ENCODE measurements at places on chromosomes 11 and 22.

DNA sequence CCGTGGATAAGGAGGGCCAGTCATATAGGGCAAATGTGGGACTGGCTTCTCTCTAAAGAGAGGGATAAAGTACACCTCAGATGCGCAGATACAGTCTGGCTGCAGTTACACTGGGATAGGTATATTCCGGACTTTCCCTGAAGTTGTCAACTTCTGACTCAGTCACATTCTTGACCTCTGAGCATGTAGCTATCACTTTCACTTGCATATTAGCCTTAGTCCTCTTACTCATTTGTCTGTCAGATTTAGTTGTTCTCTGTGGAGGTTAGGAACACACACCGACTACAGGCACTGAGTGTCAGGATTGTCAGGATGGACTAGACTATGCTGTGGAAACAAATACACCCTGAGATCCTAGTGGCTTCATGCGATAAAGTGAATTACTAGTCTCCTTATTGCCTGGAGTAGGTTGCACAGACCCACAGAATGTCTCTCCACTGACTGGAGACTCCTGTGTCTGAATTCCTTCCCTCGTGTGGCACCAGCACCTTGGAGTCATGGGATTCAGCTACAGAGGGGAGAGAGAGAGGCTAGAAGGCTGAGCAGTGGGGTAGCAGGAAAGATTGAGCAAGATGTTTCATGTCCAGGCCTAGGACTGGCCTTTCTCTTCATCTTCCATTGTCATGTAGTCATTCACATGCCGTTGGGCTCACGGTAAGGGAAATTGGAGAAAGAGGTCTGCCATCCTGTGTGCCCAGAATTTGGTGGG lies 654.3 kb downstream of the NTM start:
- no peak for DNase-seq

DNA sequence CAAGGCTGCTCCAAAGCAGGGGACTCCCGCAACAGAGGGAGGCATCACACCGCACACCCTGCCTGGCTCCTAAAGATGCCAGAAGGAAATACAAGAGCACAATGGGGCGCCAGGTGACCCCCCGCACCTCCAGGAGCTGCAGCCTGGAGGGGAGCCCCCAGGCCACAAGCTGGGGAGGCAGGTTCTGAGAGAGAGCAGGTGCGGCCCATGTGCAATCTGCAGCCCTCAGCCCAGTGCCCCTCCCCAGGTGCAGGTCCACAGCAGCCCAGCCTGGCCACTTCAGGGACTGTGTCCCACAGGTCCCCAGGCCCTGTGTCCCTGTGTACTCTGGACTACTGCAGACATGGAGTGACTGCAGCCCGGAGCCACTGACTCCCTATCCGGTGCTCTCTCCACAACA lies 13.1 kb downstream of the WNT7B start:
- no peak for DNase-seq

- no peak for DNase-seq
Measured at GRCh38 chr22:29060251-29060869, 1.3 kb downstream of the C22orf31 start.

GRCh38 chr22:36629320-36629719 lies 74.2 kb downstream of the CACNG2 start:
- no peak for DNase-seq

DNA sequence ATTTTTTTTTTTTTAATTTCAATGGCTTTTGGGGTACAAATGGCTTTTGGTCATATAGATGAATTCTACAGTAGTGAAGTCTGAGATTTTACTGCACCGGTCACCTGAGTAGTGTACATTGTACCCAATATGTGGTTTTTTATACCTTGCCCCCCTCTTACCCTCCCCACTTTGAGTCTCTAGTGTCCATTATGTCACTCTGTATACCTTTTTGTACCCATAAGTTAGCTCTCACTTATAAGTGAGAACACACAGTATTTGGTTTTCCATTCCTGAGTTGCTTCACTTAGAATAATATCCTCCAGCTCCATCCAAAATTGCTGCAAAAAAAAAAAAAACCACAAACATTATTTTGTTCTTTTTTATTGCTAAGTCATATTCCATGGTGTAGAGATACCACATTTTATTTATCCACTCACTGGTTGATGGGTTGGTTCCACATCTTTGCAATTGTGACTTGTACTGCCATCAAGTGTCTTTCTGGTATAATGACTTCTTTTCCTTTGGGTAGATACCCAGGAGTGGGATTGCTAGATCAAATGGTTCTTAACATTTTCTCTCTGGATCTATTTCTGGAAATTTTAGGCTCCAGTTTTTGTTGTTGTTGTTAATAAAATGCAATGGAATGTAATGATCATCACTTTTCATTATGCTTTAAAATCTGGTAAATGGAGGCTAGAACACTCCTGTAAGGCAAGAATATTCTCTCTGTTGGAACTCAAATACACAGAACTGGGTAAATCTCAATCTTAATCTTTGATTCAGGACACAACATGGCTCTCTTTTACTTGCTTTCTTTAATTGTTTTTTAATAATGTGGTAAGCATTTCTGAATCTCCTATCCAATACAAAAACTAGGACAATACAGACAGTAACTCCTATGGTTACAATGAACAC lies 10.3 kb downstream of the NEAT1 start:
- peak; percentile 72 for DNase-seq

GRCh38 chr11:75334976-75335375 lies 16.5 kb downstream of the ARRB1 start:
- DNase-seq = no peak

- no peak for DNase-seq
Measured at GRCh38 chr11:76241243-76242000, 35.1 kb upstream of the WNT11 start.

DNA sequence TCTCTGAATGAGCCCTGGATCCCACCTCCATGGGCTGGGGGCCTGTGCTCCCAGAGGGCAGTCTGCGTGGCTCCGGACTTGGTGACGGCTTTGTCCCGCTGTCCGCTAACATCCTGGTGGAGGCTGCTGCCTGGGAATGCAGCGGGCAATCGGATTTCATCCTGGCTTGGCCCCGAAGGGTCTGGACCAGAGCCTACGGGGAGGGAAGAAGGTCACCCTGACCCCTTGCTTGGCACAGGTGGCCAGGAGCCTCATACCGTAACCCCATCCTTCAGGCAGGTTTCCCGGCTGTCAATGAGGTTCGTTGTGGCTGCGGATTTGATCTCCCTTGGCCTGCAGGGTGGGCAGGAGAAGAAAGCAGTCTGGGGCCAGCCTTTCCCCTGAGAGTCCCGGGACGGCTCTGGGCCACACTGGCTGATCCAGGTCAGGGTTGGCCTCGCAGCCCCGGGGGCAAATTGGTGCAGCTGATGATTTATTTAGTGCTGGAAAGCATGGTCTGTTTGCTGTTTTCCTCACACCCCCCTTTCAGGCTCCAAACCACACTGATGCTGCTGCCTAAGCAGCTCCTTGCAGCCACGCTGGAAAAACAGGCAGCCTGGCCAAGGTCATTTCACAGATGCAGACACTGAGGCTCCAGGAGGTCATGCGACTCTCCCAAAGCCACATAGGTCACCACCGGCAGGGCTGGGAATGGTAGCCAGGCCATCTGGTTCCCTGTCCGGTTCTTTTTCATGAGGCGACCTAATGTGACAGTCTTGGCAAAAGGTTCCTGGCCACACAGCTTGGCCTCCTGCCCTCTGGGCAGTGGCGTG lies 15.0 kb downstream of the PRDM11 start:
- no peak for DNase-seq

DNA sequence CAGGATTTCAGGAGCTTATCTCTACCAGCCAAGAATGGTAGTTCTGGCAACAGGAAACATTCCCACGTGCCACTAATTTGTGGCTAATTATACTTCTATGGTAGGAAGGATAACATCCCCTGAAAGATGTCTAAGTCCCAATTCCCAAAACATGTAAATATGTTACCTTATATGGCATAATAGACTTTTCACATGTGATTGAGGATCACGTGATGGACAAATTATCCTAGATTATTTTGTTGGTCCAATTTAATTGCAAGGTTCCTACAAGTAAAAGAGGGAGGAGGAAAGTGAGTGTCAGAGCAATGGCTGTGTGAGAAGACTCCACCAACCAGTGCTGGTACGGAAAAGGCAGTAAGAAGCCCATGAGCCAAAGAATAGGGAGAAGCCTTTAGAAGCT lies 9.9 kb upstream of the MSANTD4 start:
- no peak for DNase-seq

GRCh38 chr11:33930317-33931021 lies 38.6 kb upstream of the LMO2 start:
- no peak for DNase-seq

DNA sequence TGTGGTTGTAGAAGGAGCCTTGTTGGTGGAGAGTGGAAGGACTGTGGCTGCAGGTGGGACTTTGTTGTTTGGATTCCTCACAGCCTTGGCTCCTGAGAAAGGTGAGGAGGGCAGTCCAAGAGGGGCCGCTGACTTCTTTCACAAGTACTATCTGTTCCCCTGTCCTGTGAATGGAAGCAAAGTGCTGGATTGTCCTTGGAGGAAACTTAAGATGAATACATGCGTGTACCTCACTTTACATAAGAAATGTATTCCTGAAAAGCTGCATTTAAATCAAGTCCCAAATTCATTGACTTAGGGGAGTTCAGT lies 2.4 kb downstream of the FUT4 start:
- no peak for DNase-seq

DNA sequence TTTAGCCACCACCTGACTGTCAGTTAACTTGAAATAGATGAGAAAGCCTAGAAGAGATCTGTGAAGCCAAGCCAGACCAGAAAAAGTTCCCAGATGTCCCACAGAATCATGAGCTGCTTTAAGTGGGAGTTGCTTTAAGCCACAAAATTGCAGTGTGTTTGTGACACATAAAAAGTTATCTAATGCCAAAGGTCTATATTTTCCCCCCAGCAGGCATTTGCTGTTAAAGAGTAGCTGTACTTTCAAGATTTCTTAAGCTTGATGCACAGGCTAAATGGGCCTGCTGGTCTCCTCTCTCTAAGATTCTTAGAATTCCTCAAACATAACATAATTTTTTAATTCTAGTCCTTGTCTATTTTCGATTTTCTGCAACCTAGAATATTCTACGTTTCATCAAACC lies 825.7 kb downstream of the FAM181B start:
- no peak for DNase-seq

GRCh38 chr11:72908032-72908676 lies 93.9 kb downstream of the ATG16L2 start:
- no peak for DNase-seq

- no peak for DNase-seq
Measured at GRCh38 chr11:27347359-27348339, 15.4 kb downstream of the CCDC34 start.

GRCh38 chr22:29199702-29200400 lies 5.8 kb upstream of the EMID1 start:
- DNase-seq = no peak

DNA sequence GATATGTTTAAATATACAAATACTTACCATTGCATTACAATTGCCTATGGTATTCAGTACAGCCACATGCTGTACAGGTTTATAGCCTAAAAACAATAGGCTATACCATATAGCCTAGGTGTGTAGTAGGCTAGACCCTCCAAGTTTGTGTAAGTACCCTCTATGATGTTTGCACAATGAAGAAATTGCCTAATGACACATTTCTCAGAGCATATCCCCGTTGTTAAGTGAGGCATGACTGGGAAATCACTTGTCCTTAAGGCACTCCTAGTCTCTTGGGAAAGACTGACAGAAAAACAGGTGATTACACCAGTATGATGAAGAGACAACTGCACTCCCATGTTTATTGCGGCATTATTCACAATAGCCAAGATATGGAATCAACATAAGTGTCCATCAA lies 187.2 kb downstream of the SPON1 start:
- no peak for DNase-seq

DNA sequence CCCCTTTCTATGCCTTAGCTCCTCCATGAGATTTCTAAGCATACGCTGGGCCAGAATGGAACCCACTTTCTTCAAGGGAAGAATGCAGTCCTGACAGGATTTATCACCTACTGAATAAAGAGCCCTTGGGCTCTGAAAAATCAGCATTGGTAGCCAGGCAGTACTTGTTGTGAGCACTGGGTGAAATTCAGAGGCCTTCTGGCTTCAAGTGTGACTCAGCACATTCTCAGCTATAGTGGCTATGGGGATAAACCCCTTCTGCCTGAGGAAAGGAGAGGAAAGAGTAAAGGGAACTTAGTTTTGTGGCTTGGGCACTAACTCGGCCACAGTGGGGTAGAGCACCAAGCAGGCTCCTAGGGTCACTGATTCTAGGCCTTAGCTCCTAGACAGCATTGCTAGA lies 574.8 kb downstream of the JRKL start:
- DNase-seq = no peak

DNA sequence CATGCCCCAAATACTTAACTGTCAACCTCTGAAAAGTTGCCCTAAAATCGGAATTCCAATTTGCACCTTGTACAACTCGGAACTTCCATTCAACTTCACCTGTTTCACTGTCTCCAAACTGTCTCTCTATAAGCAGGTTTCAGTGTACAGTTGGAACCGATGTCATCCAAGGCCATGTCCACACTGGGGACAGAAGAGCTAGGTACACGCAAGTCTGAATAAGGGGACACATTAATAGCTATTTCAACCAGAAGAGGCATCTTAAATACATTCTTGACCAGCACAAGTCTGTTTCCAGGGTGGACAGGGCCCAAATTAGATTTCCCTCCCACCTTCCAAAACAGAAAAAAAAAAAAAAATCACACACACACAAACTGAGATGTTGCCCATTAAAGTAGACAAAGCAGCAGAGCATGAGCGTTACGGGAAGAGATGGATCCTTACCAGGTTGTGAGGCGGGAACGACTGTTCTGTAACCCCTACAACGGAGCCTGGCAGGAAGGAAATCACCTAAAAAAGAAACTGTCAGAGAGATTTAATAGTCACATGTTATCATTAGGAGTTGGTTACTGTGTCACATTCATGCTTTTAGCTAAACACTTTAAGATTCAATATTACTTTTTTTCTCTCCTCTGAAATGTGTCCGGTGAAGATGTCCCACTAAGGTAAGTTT lies 1.7 kb downstream of the CREBZF start:
- DNase-seq = peak; percentile 26

DNA sequence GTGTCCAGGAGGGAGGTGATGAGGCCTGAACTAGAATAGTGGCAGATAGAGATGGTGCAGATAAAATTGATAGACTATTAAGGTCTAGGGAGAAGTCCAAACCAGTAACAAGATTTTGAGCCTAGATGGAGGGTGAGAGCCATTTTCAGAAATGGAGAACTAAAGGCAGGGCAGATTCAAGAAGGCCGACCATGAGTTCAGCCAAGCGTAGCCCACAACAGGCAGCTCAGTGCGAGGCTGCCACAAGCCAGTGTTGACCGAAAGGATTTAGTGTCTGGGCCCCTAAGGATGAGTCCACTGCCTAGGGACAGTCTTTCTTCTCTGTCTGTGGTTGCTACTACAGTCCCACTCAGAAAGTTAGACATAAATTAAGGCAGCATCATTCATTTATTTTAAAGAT lies 51.7 kb downstream of the PPP2R1B start:
- DNase-seq = peak; percentile 20

DNA sequence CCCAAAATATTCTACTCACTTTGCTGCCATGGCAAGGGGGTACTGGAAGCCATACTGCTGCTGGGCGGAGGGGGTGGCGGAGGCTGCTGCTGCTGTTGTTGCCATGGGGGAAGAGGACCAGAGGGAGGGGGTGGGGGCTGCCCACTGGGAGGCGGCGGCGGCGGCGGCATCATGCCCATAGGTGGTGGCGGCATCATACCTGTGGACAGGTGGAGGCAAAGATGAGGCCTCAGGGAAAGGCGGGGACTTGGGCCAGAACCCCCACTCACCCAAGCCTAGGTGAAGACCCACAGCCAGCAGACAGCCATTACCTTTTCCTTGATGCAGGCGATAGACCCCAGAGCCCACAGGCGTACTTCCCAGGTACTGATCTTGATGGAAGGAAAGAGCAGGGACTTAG lies 7.1 kb upstream of the PYGM start:
- no peak for DNase-seq

- DNase-seq = no peak
Measured at GRCh38 chr11:76166314-76166713, 40.0 kb downstream of the WNT11 start.

GRCh38 chr11:31218847-31219246 lies 150.7 kb downstream of the DCDC1 start:
- DNase-seq = no peak
